ENCODE measurements at places on chromosomes 13 and 19.

DNA sequence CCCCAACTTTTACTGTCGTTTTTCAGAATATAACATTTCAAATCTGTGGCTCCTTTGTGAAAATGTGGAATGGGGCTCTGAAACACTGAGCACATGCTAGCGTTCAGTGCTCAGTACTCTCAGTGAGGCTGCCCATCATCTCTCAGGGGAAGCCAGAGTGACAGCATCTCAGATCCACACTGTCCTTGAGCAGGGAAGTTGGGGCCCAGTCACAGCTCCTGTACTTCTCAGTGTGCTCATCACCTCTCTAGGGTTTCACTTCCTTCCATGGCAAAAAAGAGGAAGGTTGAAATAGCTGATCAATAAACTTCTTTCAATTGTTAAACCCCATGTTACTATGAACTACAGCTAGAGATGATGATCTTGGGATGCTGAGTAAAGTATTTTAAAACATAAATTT lies 565.9 kb upstream of the SPRY2 start:
- DNase-seq = no peak

- DNase-seq = no peak
Measured at GRCh38 chr19:18397242-18398202, at the start of gene LRRC25. Gene LRRC25, minus strand, starts transcription at chr19:18397622. Its CDS starts 659 bp downstream, at chr19:18396963.

DNA sequence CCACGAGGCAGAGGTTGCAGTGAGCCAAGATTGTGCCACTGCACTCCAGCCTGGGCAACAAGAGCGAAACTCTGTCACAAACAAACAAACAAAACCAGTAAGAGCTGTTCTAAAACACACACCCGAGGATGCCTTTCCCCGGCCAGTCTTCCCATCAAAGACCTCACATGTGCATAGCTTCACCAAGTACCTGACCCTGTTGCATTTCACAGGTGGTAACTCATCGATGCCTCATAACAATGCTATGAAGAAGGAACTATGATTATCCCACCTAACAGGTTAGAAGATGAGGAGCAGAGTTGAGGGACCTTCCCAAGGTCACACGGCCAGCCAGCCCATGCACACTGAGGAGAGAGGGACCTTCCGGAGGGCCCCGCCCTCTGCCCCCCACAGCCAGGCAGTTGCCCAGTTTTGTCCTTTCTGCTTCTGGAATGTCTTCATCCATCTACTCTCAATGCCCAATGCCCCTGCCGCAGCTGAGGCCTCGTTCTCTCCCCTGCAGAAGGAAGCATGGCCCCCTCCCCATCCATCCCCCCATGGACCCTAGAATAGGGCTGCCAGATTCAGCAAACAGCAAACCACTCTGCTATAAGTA lies 16.8 kb upstream of the LENG8 start:
- DNase-seq = no peak

- no peak for DNase-seq
Measured at GRCh38 chr13:113166681-113167080, 8.2 kb downstream of the PROZ start.

- peak; percentile 23 for DNase-seq
Measured at GRCh38 chr19:3665681-3666544, 34.4 kb downstream of the PIP5K1C start.

DNA sequence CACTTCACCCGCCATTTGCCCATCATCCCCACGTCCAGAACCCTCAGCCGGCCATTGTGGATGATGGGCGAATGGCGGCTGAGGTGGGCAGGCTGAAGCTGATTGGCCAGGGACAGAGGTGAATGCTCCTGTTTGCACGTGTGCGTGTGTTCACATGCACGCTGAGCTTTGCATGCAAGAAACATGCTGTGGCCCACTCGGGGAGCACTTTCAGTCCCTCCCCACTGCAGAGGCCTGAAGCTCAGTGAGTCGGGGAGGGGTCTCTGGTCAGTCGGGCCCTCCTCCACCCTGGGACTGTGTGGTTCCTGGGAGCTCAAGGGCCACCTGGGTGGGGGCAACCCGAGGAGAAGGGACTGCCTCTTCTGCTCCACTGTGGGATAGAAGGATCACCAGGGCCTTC lies 24.9 kb downstream of the CEBPA start:
- DNase-seq = no peak

GRCh38 chr13:29402166-29402636 lies 193.3 kb downstream of the SLC7A1 start:
- DNase-seq = no peak

GRCh38 chr13:25302121-25302520 lies 696 bp downstream of the NUP58 start:
- DNase-seq = no peak

GRCh38 chr19:52748336-52748950 lies 13.6 kb upstream of the ZNF611 start:
- peak; percentile 15 for DNase-seq

DNA sequence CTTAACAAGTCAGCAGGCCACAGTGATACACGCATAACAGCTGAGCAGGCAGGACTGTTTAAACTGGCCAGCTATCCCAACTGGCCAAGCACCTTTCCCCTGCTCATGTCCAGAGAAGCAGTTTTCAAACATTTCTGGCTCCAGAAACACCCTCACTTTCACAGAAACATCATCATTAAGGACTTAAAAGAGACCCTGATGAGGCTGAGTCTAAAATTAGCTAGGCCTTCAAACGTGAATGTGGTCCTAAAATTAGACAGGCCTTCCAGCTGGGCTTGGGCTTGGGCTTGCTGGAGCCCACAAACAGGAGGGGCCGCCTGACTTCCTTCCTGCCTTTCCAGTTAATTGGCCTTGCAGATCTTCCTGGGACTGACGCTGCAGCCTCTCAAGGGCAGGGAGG lies 334.2 kb downstream of the DNAJC15 start:
- no peak for DNase-seq

DNA sequence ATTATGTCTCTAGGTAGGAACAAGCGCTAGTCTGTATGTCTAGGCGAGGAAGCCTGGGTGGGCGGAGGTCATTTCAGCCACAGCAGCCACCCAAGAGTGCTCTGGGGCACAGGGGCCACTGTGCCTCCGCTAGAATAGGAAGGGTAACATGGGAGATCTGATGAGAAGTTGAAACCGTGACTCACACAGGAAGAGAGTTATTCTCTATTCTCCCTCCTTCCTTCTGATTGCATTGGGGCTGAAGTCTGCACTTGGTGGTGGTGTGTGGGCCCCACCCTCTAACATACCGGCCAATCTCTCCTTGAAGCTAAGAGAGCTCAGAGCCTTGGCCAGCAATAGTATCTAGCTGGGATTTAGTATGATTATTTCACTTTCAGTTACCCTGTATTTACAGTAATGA lies 20.3 kb upstream of the GGACT start:
- no peak for DNase-seq

- DNase-seq = no peak
Measured at GRCh38 chr19:31312677-31313244, 36.5 kb downstream of the TSHZ3 start.

DNA sequence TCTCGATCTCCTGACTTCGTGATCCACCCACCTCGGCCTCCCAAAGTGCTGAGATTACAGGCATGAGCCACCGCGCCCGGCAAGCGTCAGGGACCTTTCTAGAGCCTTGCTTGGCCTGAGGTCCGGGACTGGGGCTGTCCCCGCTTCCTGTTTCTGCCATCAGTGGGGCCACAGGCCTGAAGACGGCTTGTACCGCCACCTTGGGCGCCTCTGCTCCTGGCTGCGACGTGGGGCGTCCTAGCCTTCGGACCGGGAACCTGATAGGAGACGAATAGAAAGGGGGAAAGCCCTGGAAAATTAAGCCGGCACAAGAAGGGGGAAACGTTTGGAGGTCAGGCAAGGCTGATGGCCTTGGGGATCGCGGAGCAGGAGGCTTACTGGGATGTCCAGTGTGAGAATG lies 35.1 kb downstream of the RNF6 start:
- no peak for DNase-seq

Data from NCI-H345 (cell line).